ENCODE measurements at places on chromosomes 7 and 10. TPM values are rescaled to one million over a fixed set of nuclear protein-coding genes. Genes with fewer than 3 reads are reported as not detected.

GRCh38 chr7:74063223-74063641 lies 20.4 kb upstream of the LIMK1 start:
- H3K4me1 ChIP-seq = no peaks in the 10 kb centered on the region
- no peaks in the 10 kb centered on the region for H3K27me3 ChIP-seq
- no peak overlapping the region for H3K27ac ChIP-seq
- DNase-seq = no peak
- no peaks in the 10 kb centered on the region for H3K36me3 ChIP-seq
- no peak overlapping the region for H3K4me3 ChIP-seq

- no peaks in the 10 kb centered on the region for H3K27me3 ChIP-seq
- H3K36me3 ChIP-seq = no peaks in the 10 kb centered on the region
- no peak for DNase-seq
- H3K4me1 ChIP-seq = peaks cover 8% of the 10 kb centered on the region
These were observed 65.9 kb upstream of the SYPL1 start for GRCh38 chr7:106177738-106178592.

PON3 gene
- total RNA-seq = not detected

DNA sequence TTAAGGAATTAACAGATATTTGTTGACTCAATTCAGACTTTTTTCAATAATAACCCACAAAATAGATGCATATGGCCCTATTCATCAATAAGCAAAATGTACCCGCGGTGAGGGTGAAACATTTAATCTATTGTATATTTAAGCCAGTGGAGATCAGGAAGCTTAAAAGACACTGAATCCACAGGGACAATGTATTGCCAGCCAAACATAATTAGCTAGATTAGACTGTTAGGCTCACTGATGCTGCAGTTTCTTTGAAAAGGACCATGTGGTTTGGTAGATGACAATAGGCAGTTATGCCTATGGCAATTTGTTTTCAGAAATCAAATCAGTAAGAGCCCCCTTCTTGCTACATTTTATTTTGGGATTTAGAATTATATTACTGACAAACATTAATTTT lies 87.3 kb upstream of the PLXDC2 start:
- peak; percentile 4 for DNase-seq
- no peak overlapping the region for H3K27ac ChIP-seq
- H3K36me3 ChIP-seq = no peaks in the 10 kb centered on the region
- no peak overlapping the region for H3K4me3 ChIP-seq
- peaks cover 5% of the 10 kb centered on the region for H3K4me1 ChIP-seq

LRRC18 gene
- total RNA-seq = not detected

GRCh38 chr10:132906836-132907235 lies 35.5 kb downstream of the CFAP46 start:
- no peaks in the 10 kb centered on the region for H3K4me1 ChIP-seq
- H3K4me3 ChIP-seq = no peak overlapping the region
- H3K27ac ChIP-seq = no peak overlapping the region
- no peaks in the 10 kb centered on the region for H3K36me3 ChIP-seq
- H3K27me3 ChIP-seq = no peaks in the 10 kb centered on the region

- no peak overlapping the region for H3K27ac ChIP-seq
- H3K27me3 ChIP-seq = no peaks in the 10 kb centered on the region
- no peaks in the 10 kb centered on the region for H3K36me3 ChIP-seq
- H3K4me1 ChIP-seq = peaks cover 10% of the 10 kb centered on the region
- H3K4me3 ChIP-seq = no peak overlapping the region
These were observed 88.3 kb upstream of the AGK start for GRCh38 chr7:141462958-141463357.

GRCh38 chr7:42143711-42144600 lies 93.1 kb downstream of the GLI3 start:
- H3K27me3 ChIP-seq = no peaks in the 10 kb centered on the region
- DNase-seq = no peak
- H3K4me1 ChIP-seq = peaks cover 72% of the 10 kb centered on the region
- no peak overlapping the region for H3K4me3 ChIP-seq
- H3K36me3 ChIP-seq = peaks cover 13% of the 10 kb centered on the region

DNA sequence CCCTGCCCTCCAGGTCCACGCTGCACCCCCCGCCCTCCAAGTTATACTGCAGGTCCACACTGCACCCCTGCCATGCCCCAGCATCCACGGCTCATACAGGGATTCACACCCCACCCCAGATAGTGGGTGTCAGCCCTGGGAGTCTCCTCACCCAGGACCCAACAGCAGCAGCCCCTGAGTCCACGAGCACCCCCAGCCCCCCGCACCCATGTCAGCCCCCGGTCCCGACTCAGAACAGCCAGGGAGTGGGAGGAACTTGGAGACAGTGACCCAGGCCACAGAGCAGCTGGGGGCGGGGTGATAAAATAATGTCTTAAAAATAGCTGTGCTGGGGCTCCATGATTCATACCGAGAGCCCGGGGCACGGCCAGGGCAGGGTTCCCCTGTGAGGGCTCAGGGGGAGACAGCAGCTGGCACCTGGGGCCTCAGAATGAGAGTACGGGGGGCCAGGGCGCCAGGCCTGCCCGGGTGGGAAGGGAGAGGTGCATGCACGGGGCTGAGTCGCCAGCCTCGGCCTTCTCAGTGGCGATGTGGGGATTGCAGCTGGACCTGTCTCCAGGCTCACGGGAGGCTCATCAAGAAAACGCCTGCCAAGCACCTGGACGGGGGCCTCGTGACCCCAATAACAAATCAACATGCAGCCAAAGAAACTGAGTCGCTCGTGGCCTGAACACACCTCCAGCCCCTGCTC lies 29.8 kb downstream of the ADAP1 start:
- no peak overlapping the region for H3K27ac ChIP-seq
- no peak for DNase-seq
- no peaks in the 10 kb centered on the region for H3K27me3 ChIP-seq
- no peaks in the 10 kb centered on the region for H3K36me3 ChIP-seq

CNTNAP2 gene
- total RNA-seq = 110 TPM

DNA sequence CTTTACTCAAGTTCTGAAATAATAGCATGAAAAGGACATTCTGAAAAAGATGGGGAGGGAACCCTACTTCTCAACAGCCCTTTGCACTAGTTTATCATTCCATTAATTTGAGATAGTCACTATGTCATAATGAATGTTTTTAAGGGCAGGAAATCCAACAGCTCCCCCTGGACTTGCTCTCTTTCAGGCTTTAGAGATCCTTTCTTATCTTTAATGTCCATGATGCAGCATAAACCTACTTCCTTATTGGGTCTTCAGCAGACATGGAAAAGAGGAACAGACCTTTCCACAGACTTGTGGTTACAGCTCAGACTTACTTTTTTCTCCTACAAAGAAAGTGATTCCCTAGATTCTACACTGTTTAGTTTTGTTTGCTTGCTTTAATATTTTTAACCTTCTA lies 87.3 kb downstream of the IDE start:
- H3K36me3 ChIP-seq = no peaks in the 10 kb centered on the region
- H3K4me3 ChIP-seq = no peak overlapping the region
- H3K27ac ChIP-seq = no peak overlapping the region

SLC13A4 gene
- 0.28 TPM for total RNA-seq

DNA sequence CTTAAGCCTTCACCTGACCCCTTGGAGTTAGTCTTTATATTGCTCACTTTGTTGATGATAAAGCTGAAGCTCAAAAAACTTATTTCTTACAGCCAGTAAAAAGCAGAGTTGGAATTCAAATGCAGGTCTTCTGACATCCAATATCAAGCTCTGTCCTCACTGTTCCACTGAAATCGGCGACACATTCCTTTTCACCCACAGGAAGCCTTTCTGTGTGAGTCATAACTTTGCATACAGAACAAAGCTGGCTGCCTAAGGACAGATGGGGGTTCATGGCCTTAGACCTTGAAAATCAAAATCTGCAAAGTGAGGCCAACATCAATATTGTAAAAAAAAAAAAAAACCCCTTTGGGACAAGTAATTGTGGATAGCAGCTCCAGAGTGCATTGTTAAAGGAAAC lies 21.8 kb upstream of the AKR1B1 start:
- no peak overlapping the region for H3K27ac ChIP-seq
- H3K36me3 ChIP-seq = no peaks in the 10 kb centered on the region
- no peak for DNase-seq
- no peaks in the 10 kb centered on the region for H3K4me1 ChIP-seq

SFTPA1 gene
- total RNA-seq = not detected

DNA sequence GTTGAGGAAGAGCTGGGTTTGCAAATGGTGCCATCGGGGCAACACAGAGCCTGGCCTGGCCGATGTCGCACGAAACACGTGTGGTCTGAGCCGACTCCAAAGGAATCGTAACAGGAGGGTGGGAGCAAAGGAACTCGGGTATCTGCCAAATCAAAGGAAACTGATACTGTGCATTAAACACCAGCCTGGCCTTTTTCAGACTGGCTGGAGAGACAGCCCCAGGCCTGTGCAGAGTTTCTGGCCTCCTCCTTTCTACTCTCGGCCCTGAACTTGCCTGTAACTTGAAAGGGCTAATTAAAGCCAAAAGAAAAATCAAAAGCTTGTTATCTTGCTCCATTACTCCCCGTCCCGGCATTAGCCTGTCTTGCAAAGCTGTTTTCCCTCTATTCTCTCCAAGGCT lies 71.4 kb downstream of the PLXNA4 start:
- H3K27ac ChIP-seq = no peak overlapping the region
- DNase-seq = no peak
- no peaks in the 10 kb centered on the region for H3K27me3 ChIP-seq
- peaks cover 8% of the 10 kb centered on the region for H3K4me1 ChIP-seq
- no peak overlapping the region for H3K4me3 ChIP-seq
- H3K36me3 ChIP-seq = no peaks in the 10 kb centered on the region

FAM20C gene
- total RNA-seq = 3.8 TPM

TSPAN33 gene
- total RNA-seq = 34.5 TPM

SSBP1 gene
- total RNA-seq = 402 TPM

ADAM12 gene
- total RNA-seq = 7.4 TPM

DNA sequence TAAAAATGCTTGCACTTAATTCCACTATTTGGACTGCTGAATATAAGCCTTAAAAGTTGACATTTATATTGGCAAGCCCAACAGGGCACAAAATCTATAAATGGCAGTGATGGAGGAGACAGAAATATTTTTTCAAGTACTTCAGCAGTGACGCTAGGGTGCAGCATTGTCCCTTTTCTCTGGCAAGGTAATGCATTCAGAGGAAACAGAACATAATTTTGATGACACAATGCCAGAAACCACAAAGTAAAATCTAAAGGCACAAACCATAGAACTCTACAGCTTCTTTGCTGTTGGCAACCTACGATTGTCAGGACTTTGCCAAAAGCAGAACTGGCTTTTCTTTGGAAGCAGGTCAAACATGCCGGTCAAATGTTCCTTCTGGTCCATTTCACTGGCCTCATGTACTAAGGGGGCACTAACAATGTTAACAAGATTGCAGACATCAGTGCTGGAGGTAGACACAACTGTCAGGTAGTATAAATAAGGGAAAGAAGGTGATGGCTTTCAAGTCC lies 30.9 kb upstream of the FAM133B start:
- H3K4me3 ChIP-seq = no peak overlapping the region
- DNase-seq = peak; percentile 67
- no peak overlapping the region for H3K27ac ChIP-seq
- no peaks in the 10 kb centered on the region for H3K27me3 ChIP-seq
- H3K36me3 ChIP-seq = no peaks in the 10 kb centered on the region

THNSL1 gene
- 19.4 TPM for total RNA-seq

GRCh38 chr10:29248158-29248557 lies 40.7 kb upstream of the LYZL1 start:
- H3K27me3 ChIP-seq = no peaks in the 10 kb centered on the region
- no peak for DNase-seq
- no peaks in the 10 kb centered on the region for H3K36me3 ChIP-seq

DNA sequence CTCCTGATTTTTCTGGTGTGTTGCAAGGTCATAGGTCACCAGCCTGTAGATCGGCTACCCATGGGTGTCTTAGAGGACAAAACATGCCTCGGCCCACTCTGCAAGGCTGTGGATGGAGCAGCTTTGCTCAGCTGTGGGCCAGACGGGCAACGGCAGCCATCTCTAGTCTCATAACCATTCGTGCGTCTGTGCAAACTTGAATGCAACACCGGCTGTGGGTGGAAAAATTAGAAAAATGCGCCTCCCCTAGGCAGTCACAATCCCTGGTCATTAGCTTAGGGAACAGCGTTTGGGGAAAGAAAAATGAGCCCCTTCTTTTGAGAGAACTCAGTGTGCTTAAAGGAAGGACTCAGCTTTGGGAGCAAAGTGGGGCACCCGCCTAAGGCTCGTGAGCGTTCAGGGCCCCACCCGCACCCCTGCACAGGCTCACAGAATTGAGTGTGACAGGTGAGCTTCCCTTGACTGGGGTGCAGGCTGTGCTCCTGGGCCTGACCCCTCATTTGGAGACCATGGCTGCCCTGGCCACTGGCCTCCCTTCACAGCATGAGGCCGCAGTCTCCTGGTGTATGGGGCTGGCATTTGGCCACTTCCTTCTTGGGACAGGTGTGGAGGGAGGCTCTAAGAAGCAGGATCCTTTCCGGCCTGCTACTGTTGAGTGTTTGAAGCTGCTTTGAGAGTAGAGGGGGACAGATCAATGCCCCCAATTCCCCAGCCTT lies 148.0 kb downstream of the C10orf105 start:
- no peaks in the 10 kb centered on the region for H3K36me3 ChIP-seq
- peaks cover 47% of the 10 kb centered on the region for H3K4me1 ChIP-seq
- no peak overlapping the region for H3K27ac ChIP-seq
- no peak for DNase-seq
- no peaks in the 10 kb centered on the region for H3K27me3 ChIP-seq

- H3K4me3 ChIP-seq = no peak overlapping the region
- H3K4me1 ChIP-seq = no peaks in the 10 kb centered on the region
- DNase-seq = no peak
- no peak overlapping the region for H3K27ac ChIP-seq
- H3K27me3 ChIP-seq = no peaks in the 10 kb centered on the region
- H3K36me3 ChIP-seq = no peaks in the 10 kb centered on the region
These were observed 96.4 kb downstream of the KCNMA1 start for GRCh38 chr10:77541247-77541646.

DNA sequence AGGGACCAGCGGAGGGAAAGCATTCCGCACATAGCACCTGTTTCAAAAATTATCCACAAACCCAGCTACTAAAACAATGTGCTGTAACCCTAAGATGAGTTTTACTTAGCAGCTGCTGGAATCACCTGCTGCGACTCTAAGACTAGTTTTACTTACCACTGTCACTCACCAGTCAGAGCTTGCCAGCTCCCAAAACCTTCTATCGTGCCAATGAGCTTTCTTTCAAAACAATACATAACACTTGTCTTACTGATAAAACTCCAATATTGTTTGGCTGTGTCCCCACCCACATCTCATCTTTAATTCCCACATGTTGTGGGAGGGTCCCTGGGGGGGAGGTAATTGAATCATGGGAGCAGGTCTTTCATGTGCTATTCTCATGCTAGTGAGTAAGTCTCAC lies 18.4 kb downstream of the ST8SIA6 start:
- H3K4me1 ChIP-seq = no peaks in the 10 kb centered on the region
- H3K27ac ChIP-seq = no peak overlapping the region
- no peak for DNase-seq
- no peaks in the 10 kb centered on the region for H3K36me3 ChIP-seq

- peaks cover 100% of the 10 kb centered on the region for H3K27me3 ChIP-seq
- H3K27ac ChIP-seq = no peak overlapping the region
These were observed 4.6 kb upstream of the TWIST1 start for GRCh38 chr7:19121977-19122588.

DNA sequence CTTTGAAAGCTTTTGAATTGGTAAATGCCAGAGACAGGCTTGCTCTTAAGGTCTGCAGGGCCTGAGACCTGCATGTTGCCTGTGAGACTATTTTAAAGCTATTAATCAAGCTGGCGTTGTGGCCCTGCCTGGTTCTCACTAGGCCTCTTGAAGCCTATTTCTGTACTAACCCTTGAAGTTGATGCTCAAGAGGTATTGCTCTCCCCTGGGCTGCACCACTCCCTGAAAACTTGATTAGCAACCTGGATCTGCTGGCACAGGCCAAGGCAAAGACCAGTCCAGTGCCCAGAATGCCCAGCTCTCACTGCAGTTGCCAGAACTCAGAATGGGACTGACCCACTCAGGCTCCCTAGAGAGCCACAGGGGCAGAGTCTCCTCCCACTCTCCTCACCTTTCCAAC lies 220.0 kb upstream of the MEOX2 start:
- no peak overlapping the region for H3K4me3 ChIP-seq
- no peaks in the 10 kb centered on the region for H3K4me1 ChIP-seq
- no peaks in the 10 kb centered on the region for H3K36me3 ChIP-seq
- H3K27ac ChIP-seq = no peak overlapping the region
